ENCODE measurements at places on chromosomes 12 and 14.

DNA sequence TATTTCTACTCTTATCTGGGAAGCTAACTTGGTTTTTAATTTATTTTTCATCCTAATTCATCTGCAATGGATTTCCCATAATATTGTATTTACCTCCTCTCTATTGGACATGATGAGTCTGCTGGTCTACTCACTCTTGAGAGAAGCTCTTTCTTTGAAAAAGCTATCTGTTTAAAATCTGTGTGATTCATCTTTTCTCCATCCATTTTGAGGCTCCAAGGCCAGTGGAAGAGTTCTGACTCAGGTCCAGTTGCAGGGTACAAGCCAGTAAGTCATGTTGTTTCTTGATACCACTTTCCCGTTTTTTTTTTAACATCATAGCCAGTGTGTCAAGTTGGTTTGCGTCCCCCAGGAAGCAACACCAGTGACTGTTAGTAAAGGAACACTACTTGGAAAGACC lies 160.3 kb upstream of the BMP4 start:
- DNase-seq: no peak

GRCh38 chr12:69657376-69658137 lies 41.5 kb downstream of the BEST3 start:
- no peak for DNase-seq

- no peak for DNase-seq
Measured at GRCh38 chr12:8852119-8852518, 29.7 kb downstream of the A2ML1 start.

DNA sequence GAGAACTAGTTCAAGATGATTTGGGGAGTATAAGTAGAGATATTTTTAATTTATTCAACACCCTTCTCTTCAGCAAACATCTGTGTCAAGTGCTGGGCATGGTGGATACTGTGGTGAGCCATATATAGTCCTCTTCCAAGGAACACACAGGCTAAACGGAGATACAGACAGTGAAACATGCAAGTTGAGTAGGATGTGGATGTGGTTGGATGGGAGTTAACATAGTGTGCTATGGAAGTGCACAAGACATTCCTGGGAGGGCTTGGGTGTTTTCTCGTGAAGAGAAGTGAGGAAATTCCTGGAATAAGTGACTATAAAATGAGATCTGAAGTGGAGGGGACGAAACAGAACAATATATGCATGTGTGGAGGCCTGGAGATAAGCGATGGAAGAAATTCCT lies 181.1 kb upstream of the NPAS3 start:
- DNase-seq: no peak

DNA sequence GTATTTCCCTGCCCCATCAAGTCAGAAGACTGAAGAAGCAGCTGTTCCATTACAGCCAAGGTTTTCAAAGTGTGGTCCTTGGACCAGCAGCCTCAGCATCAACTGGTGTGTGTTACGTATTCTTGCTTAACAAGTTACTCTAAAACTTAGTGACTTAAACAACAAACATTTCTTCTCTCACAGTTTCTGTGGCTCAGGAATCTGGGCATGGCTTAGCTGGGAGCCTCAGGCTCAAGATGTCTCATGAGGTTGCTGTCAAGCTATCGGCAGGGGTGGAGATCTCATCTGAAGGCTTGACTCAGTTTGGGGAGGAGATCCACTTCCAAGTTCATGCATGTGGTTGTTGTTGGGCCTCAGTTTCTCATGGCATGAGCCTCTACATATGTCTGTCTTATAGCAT lies 174.5 kb downstream of the KTN1 start:
- DNase-seq: no peak

DNA sequence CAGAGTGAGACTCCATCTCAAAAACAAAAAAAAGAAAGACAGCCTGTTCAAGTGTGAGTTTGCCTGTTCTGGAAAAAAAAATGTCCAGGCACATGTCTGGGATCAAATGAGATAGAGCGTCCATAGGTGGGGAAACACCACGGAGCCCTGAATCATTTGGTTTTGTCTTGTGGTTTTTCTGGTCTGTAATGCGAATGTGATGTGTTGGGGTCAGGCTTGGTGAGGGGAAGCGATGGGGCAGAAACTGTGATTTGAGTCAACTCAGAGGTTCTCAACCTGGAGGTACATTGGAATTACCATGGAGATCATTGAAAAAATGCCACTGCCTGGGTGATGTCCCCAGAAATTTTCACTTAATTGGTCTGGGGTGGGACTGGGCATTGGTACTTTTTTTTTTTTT lies 183.9 kb upstream of the PWP1 start:
- no peak for DNase-seq

DNA sequence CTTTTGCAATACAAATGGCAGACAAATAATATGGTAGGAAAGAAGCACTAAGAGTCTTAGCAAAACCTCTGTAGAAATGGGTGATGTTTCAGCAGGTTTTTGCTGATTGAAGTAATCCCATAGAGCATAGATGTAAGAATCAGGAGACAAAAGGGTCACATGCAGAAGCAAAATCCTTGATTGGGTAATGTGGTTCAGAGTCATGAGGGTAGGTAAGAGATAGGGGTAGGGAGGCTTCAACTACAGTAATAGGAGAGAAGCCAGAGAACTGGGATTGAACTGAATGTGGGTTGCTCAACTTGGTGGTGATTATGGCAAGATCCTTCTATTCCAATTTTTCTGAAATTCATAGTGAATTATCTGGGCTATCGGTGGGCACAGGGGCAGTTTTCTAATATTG lies 5.0 kb downstream of the PRB3 start:
- DNase-seq: no peak

GRCh38 chr14:94942601-94943000 lies 172.7 kb upstream of the GSC start:
- no peak for DNase-seq

DNA sequence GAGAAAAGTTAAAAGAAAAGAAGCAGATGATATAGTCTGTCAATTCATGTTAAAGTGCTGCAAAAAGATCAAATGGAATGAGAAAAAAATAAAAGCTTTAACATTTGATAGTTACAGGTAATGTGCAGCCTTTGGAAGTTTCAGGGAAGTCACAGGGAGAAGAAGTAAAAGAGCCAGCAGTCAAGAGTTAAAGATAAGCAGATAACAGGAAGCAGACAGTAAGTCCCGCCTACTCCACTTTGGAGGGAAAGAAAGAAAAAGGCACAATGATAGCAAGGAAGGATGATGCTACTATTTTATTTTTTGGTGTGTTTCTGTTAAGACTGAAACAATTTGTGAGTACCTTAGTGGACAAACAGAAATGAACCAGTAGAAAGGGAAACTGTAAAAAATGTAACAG lies 111.1 kb upstream of the KRR1 start:
- DNase-seq: no peak

DNA sequence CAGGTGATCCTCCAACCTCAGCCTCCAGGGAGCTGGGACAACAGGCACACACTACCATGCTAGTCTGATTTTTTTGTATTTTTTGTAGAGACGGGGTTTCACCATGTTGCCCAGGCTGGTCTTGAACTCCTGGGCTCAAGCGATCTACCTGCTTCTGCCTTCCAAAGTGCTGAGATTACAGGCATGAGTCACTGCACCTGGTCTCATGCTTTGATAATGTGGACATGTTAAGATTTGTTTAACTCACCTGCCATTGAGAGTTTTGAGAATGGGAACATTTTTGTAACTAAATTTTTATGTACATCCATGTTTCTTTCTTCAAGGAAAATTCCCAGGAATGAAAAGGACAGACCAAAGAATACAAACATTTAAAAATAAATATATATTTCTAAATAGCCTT lies 121.2 kb downstream of the MIPOL1 start:
- no peak for DNase-seq

GRCh38 chr12:50055831-50056638 lies 1.4 kb upstream of the ASIC1 start:
- peak; percentile 44 for DNase-seq

DNA sequence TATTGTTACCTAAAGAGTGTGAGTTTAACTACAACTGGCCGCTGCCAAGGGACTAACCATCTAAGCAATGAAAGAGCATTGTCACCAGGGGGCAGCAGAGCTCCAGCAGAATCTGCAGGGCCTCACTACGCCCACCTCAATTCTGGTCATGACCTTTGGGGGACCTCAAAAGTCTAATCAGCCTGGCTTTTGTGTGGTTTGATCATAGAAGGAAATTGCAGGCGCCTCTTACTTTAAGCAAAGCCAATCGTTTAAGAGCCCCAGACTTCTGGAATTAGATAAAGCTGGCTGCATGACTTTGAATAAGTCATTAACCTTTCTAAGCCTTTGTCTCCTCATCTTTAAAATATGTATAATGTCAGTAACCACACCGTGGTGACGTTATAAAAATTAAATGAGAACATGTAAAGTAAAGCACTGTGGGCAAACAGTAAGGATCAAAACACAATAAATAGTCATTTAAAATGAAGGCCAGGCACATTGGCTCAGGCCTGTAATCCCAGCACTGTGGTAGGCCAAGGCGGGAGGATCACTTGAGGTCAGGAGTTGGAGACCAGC lies 58.6 kb downstream of the TBX3 start:
- DNase-seq: no peak

DNA sequence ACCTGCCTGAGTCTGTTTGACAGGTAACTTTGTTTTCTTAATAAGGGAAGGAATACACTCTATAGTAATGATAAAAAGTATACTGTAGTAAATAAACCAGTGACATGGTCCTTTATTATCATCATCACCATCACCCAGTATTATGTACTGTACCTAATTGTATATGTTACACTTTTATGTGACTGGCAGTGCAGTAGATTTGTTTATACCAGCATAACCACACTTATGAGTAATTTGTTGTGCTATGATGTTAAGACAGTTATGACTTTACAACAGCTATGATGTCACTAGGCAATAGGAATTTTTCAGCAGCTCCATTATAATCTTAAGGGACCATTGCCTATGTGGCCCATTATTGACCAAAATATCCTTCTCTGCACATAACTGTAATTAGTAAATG lies 155.0 kb downstream of the NUBPL start:
- DNase-seq: no peak

DNA sequence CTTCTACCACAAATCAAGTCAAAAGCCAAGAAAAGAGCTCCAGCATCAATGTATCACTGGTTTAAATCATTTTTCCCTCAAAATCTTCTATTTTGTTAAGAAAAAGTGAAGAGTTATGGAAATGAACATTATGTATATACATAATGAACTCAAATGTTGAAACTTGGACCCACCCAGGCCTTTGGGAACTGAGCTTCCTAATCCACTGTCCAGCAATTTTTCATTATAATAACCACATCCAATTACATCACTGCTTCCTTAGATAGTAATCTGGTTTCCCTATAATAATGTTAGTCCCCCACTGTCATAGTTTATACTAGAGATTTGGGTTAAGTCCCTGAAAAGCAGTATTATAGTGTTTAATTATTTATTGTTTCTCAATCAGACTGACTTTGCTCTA lies 170.9 kb downstream of the PIK3C2G start:
- no peak for DNase-seq

GRCh38 chr12:41794336-41794735 lies 350.3 kb downstream of the GXYLT1 start:
- DNase-seq: no peak
